ENCODE measurements at places on chromosomes 16 and 17.
A peak's percentile ranks its signal among the peaks of the same experiment; 100 is the strongest.

DNA sequence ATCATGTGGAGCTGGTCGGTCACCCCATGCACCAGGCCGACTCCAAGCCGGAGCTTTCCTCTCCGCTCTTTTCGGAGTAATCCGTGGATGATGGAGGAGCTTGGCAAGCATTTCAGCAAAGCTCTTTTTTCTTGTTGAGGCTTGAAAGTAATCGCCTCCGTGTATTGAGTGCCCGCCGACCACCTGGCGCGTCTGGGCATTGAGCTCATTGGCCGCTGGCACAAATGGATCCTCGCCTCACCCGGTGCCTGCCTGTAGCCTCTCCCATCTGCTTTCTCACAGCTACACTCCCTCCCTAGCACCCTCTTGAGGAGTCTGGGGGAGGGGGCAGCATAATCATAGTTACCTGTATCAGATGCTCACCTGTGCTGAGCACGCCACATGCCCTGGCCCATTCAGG lies 148.9 kb downstream of the CMIP start:
- no peak for DNase-seq

DNA sequence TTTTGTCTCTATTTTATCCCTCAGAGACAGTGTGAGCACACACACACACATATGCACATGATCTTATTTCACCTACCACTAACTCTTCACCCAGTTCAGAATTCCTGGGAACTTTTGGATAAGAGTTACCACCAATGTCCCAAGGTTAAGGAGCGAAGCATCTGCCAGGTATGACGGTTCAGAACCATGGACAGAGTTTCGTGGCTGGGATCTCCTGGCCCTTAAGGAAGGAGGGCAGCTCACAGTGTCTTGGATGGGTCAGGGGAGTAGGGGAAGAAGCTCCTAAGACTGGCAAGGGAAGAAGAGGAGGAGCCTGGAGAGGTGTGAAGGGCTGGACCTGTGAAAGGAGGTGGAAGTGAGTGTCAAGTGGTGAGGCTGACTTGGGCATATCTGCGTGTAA lies 23.0 kb upstream of the TMEM132E start:
- no peak for DNase-seq

DNA sequence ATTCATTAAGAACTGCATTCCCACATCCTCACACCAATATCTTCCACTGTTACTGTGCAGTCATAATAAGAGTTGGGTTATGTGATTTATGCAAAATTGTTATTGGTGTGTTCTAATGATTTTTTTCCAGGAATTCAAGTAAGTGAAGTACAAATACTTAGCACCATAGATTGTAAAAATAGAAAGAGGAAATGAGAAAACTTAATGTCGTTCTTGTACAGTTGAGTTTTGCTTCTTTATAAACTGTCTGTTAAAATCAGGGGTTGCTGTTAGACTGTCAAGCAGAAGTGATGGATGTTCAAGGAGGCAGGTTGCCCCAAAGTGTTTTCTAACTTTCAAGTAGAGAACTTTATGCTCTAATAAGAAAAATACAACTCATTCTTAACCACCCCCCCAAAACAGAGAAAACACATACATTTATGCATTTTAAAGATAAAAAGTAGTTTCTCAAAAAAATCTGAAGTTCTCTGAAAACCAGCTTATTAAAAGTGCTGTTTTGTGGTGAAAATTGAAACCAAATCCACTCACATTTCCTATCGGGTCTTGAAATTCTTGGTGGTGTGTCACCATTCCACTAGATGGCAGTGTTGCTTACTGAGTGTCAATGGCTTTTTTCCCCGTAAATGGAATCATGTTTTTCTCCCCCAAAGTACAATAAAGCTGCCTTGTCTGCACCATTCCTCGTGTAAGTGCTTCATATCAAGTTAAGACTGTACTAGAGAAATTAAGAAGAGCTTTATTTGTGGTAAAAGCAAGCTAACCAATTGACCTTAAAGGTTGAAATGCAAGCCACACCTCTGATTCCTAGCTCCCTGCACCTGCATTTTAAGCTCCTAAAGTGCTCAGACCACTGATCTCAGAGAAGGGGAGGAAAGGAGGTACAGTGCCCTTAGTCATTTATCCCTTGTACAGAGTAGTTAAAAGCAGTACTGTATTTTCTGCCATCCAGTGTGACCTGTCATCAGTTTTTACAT lies 4.7 kb upstream of the IGSF6 start:
- peak; percentile 89 for DNase-seq

DNA sequence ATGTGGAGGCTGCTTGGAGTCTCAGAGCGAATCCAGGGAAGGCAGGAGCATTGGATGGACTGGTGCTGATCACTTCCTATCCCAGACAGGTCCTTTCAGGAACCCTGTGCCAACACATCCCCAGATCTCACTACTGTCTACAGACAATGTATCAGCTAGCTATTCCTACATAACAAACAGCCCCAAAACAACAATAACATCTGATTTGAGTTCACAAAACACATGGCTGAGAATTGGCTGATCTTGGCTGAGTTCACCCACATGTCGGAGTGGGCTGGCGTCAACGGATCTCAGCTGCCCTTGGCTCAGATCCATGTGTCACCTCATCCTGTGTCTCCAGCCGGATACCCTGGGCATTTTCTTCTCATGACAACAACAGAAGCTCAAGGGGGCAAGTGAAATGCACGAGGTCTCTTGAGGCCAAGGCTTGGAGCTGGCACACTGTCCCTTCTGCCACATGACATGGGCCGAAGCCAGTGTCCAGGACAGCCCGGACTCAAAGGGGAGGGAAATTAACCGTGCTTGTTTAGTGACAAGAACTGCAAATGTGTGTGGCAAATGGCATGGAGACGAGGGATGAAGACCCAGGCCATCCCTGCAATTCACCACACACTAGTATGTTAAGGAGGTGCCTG lies 18.7 kb downstream of the SNX20 start:
- no peak for DNase-seq

DNA sequence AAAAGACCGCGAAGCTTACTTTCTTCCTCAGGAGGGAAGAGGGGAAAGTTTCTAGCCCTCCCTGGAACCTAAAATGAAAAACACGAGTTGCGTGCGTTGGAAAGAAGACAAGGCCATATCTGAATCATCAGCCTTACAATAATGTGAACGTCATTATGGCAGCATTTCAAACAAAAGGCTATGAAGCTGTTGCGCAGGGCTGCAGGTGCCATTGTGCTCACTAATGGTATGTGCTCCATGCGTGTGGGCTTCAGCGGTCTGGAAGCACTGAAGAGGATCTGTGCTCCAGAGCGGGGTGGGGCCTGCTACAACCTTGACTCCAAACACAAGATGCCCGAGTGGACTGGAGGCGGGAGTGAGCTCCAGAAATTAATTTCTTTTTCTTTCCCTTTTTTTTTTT lies 12.1 kb upstream of the CYB5B start:
- DNase-seq, result no peak

- DNase-seq, result no peak
These were observed 118.5 kb downstream of the USP22 start for GRCh38 chr17:20924306-20924705.

DNA sequence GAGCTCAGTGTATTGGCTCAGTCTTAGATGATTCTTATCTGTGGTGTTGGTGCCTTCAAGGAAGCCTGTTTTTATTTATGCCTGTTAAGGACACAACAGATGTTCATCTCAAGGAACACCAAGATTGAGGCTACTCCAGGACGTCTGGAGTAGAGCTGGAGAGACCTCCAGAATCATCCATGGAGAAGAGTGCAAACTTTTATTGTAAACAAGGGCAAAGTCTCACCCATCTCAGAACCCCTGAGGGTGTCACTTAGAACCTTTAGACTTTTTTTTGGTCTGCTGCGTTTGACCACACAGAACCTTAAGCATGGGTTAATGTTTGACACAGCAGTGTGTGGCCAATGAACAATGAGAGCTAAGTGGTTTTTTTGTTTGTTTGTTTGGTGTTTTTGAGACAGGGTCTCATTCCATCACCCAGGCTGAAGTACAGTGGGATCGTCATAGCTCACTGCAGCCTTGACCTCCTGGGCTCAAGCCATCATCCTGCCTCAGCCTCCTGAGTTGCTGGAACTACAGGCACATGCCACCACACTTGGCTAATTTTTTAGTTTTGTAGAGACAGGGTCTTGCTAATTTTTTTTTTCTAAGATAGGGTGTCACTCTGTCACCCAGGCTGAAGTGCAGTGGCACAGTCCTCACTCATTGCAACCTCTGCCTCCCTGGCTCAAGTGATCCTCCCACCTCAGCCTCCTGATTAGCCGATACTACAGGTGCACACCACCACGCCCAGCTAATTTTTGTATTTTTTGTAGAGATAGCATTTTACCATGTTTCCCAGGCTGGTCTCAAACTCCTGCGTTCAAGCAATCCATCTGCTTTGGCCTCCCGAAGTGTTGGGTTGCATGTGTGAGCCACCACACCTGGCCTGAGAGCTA lies 16.3 kb downstream of the SLC47A1 start:
- DNase-seq, result no peak

GRCh38 chr16:81740169-81740568 lies 38.9 kb upstream of the PLCG2 start:
- no peak for DNase-seq

DNA sequence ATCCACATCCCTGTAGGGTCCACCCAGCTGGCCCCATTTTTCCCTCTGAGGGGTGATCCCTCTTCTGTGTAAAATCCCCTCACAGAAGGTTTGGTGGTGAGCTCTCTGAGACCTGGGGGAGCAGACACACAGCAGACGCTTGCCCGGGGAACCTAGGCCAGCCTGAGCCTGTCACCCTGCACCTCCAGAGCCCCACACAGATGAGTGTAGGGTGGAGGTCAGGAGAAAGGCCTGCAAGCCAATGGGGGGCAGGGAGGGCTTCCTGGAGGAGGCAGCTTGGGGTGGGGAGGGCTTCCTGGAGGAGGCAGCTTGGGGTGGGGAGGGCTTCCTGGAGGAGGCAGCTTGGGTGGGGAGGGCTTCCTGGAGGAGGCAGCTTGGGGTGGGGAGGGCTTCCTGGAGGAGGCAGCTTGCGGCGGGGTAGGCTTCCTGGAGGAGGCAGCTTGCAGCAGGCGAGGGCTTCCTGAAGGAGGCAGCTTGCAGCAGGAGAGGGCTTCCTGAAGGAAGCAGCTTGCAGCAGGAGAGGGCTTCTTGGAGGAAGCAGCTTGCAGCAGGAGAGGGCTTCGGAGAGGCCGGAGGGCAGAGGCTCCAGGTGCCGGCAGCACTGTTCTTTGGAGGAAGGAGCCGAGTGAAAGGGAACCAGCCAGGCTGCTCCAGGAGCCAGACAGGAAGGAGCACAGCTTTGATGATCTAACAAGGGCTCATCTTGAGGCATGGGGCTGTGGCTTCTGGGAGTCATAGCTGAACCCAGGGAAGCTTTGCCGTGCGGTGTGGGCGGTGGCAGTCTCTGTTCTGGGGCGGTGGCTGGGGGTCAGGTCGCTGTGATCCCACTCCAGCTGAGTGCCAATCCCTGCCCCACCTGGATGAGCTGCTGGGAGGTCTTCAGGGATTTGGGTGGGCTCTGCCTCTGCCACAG lies 83.7 kb upstream of the ZNF469 start:
- DNase-seq, result peak; percentile 52

- peak; percentile 79 for DNase-seq
These were observed 110.2 kb downstream of the CCDC182 start for GRCh38 chr17:57634713-57635465.

DNA sequence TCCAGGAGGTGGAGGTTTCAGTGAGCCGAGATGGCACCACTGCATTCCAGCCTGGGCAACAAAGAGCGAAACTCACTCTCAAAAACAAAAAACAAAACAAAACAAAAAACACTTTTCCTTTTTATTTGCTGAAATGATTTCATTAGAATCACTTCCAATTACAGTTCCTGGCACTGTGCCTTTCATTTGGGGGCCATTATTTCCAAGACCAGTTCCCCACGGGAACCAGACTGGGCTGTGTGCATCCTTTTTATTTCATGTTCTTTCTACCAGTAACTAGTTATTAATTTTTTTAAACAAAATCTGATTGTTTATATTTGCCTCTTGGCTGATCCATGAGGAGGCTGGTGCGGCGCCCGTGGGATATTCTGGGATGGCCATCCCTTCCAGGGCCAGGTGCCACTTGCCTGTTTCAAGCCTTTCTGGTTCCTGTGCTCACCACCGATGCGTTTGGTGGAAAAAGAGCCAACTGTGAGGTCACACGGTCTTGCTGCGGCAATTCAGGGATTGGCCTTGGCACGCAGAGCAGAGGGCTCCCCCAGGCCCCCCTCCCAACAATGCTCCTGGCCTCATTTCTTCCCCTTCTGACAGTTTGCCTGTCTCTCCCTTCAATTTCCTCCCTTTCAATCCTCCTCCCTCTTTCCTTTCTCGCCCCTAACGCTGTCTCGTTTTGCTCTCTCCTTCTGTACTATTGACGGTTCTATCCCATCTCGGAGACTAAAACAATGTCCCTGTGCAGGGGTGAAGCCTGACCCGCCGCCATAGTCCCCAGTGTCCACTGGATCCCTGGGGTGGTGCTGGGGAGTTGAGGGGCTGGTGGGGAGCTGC lies 13.4 kb downstream of the UBALD1 start:
- no peak for DNase-seq

All from MV-4-11 (cell line).